ENCODE measurements at places on chromosomes 4 and X. TPM values are rescaled to one million over a fixed set of nuclear protein-coding genes. Genes with fewer than 3 reads are reported as not detected.

DNA sequence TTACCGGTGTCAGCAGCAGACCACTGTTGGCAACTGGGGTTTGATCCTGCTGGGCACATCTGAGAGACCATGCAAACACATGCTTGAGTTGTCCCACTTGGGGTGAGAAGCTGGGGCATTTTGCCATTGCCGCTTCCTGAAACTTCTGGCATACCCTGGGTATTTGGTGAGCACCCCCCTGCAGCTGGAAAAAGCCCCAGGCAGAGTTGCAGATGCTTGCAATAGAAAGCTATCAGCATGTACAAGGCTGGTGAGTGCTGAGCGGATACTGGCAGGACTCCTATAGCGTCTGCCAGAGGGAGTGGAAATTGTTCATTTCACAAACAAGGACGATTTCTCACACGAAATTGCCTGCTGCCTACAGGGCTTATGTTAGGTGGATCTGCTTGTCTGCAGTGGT, 32.3 kb downstream of the SUPT20HL1 start:
- no peaks in the 10 kb centered on the region for H3K4me1 ChIP-seq
- H3K27ac ChIP-seq: no peak overlapping the region
- no peak for DNase-seq
- H3K4me3 ChIP-seq: no peak overlapping the region

DNA sequence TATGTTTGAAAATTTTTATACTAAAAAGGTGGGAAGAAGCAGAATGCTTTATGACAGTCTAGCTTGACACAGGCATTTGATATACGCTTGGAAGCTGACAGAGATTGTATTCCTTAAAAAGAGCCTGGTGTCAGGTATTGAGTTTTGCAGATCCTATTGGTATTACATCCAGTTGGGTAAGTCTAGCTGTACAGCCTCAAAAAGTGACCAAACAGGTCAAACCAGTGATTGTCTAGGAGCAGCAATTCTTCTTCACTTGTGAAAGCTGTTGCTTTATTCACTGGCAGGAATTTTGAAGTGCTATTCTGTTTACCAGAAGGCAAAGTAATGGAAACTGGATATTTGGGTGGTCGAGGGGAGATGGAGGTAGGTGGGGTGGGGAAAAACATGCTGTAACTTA, 77.5 kb downstream of the UCHL1 start:
- H3K36me3 ChIP-seq: no peaks in the 10 kb centered on the region
- no peak overlapping the region for H3K27ac ChIP-seq

Gene CPZ
- total RNA-seq: 0.25 TPM

- H3K36me3 ChIP-seq: no peaks in the 10 kb centered on the region
- no peaks in the 10 kb centered on the region for H3K27me3 ChIP-seq
- H3K4me3 ChIP-seq: no peak overlapping the region
- no peak for DNase-seq
- no peaks in the 10 kb centered on the region for H3K4me1 ChIP-seq
These were observed 17.7 kb downstream of the DOCK11 start for GRCh38 chrX:118513120-118513898.

Gene TGIF2LX
- total RNA-seq: not detected

Gene SMR3A
- not detected for total RNA-seq

Gene ESX1
- total RNA-seq: not detected

All from pancreas (tissue), 10 donors.